ENCODE measurements at places on chromosomes 1 and 21.
A peak's percentile ranks its signal among the peaks of the same experiment; 100 is the strongest.

DNA sequence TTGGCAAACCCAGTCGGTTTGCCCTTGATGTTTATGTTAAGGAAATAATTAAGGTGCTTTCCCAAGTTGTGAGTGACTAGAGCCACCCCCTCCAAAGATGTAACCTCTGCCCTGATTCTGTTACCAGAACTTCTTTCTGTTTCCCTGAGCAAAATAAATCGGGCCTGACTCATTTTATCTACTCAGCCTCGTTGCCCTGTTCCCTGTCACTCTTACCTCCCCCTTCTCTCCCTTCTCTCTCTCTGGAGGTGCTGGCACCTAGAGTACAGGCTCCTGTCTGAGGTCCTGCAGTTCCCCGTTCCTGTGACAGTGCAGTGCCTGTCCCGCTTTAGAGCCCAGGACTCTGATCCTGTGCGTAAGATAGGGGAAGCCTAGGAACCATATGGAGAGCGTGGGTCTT is 35.4 kb downstream of the CXADR start:
- no peak for DNase-seq

DNA sequence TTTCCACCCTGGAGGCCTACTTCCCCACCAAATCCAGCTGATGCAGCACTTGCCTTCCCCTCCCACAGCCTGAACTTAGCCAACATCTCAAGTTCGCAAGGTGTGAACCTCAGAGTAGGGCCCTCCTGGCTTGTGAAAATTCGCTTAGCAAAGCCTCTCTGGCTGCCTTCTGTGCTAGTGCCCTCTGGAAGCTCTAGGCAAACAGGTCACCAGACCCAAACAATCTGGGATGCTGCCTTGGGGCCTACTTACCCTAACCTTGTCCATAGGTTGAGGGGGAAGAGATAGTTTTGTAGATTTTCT is 30.3 kb upstream of the TRABD2B start:
- no peak for DNase-seq

GRCh38 chr1:2981981-2982614 is 39.2 kb upstream of the ACTRT2 start:
- DNase-seq = no peak

GRCh38 chr21:32578107-32578691 is 7.1 kb downstream of the TCP10L start:
- DNase-seq = no peak

DNA sequence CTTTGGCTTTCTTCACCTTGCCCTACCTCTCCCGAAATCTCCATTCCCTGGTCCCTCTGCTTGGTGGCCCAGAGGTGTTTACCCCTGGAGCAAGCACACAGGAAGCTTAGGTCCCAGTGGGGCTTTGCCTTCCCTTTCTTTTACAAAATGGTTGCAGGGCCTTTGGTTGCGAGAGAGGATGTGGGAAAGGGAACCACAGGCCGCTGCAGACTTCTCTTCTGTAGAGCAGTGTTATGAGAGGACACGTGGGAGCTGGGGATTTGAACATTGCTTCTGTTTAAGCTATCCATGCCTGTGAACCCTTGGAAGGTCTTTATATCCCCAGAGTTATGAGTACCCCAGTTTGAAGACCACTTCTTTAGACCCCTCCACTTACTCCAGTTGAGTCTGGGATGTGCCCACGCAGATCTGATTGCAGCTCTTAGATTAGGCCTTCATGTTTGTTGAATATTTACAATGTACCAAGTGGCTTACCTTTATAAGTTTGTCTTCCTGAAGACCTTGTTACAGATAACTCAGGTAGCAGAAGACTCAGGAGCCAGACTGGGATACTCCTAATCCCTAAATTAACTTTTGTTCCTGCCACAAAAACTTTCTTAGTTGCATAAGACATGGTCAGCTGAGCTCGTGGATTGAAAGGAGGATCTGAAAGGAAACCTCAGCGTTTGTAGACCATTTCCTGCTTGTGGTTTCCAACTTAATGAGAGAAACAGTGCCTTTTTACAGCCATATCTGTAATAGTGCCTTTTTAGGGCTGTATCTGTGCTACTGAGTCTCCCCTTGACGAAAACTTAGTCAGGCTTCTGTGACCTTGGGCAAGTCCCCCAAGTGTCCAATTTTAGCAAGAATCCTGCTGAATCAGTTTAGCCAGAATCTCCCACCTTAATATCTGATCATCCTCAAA is 21.9 kb upstream of the IVNS1ABP start:
- DNase-seq = peak; percentile 57

DNA sequence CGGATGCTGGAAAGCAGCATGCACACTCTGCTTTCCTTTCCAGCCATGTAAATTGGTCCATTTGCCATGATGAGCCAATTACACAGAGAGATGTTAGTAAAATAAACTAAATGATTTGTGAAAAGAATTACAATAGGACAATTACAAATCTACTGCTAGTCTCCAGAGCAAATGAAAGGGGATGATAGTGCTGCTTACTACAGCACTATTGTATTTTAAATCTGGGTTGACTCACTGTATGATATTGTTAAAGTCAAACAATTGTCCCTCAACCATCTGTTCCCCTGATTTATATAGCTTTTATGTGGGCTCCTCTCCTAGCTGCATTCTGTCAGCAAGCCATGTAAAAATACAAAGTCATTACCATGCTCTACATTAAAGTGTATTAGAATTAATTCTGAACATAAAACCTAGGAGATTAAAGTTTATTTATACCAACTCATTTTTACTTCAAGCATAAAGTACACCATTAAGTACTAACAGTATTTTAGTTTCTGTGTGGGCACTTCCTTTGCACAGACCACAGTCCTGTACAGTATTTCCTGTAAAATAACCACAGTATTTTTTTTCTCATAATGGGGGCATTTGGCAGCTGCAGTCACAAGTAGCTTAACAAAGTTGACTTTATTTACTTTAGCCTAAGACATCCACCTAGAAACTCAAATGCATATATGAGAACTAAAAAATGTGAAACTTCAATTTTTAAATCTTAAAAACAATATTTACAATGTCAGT is 135.8 kb downstream of the VAV3 start:
- peak; percentile 82 for DNase-seq

- DNase-seq = no peak
Measured at GRCh38 chr1:77279929-77280328, 1.9 kb upstream of the AK5 start.

- DNase-seq = no peak
Measured at GRCh38 chr21:34613679-34614627, 960 bp downstream of the RCAN1 start.

DNA sequence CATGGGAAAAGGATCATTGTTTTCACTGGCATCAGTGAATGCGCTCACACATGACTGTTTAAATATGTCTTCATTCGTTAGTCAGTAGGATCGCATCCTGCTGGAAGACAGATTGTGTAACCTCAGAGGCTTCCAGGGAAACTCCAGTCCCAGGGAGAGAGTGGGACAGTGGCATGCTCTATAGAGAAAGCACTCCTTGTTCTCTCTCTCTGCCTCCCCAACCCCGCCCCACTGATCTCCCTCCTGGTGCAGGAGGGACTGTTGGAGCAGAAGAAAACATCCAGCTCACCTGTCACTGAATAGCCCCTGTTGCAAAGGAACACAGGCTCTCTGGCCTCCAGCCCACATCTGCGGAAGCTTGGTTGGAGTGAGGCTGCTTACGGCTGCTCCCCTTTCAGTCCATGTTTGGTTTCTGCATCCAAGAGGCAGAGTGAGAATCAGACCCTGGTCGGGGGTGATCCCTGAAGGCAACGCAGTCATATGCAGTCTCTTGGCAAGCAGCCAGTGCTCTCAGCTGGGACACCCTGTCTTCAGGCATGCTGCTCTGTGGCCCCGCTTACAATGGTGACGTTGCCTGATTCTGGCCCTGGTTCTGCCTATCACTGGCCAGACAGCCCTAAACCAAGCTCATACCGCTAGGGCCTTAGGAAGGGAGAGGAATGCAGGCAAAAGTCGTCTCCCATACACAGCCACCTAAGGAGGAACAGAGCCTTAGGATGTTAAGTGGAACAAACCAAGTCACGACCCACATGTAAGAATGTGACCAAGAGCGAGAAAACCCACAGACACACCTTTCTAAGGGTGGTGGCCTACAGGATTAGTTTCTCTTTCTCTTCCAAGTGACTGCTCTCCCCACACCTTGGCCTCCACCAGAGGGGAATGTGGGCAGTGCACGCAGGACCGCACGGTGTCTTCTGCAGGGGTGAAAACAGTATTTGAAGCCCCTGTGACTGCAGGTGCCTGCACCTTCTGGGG is 39.7 kb downstream of the BACE2 start:
- peak; percentile 6 for DNase-seq

DNA sequence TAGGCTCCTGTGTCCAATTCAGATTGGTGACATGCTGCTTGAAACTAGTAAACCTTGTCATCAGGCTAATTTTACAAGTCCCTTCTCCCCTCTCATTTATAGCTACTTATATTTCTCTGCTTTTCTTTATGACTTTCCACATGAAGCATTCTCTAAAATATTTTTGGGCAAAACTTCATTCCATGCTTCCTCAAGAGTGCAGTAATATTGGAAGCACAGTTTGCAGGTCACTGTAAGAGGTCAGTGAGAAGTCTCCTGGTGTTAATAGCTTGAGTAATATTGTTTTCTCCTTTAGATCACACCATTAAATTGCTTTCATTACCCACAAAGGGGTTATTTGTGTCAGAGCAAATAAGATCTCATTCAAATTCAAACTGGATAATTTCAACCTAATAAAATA is 46.6 kb downstream of the LPAR3 start:
- DNase-seq = no peak

DNA sequence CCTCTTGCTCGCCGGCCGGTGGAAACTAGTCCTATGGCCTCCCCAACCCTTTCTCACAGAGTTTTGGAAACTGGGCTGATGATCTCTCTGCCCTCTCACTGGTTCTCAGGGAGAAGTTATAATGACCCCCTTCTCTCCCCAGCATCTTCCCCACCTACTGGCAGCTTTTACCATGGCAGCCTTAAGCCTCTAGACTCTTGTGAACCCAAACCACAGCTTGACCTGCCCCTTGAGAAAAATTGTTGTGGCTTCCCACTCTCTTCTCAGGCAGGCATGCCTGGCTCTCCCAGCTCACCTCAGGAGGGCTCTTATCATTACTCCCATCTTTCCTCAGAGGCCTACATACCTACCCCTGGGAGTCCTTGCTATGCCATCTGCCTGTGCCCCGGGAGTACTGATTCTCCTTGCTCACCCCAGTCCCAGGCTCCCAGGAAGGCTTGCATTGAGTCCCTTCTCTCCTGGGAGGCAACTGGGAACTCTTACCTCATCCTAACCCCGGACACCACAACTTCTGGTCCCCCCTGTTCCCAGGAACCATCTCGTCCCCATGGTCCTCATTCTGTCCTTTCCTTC is 1.6 kb downstream of the NSUN4 start:
- DNase-seq = peak; percentile 55

- no peak for DNase-seq
Measured at GRCh38 chr1:58266242-58266641, 280.3 kb downstream of the OMA1 start.

DNA sequence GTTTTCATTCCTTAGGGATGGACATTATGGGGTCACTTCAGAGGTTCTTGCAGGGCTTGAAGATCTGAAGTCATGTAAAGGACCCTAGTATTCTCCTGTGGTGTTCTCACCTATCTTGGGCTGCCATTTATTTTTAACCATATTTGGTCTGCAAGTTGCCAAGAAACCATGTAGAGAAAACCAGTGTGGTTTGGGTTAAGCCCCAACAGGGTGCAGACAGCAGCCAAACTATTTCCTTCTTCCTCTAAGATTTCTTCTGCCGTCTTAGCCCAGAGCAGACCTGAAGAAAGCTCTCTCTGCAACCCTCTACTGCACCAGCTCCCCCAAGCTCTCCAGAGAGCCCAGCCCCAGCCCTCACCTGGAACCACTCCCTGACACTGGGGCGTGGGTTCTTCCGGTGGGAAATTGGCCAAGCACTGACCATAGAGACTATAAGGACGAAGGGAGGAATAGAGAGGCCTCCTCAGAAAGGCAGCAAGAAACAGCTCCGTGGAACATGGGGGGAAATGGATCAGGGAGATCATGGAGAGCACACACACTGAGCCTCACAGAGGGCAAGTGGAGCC is 136.6 kb downstream of the SYF2 start:
- DNase-seq = no peak

- peak; percentile 42 for DNase-seq
Measured at GRCh38 chr21:38815060-38815405, 9.3 kb downstream of the ETS2 start.

- DNase-seq = peak; percentile 89
Measured at GRCh38 chr1:36109041-36109679, 15.9 kb downstream of the COL8A2 start.

GRCh38 chr1:167799747-167800146 is 78.0 kb downstream of the MPZL1 start:
- DNase-seq = no peak

DNA sequence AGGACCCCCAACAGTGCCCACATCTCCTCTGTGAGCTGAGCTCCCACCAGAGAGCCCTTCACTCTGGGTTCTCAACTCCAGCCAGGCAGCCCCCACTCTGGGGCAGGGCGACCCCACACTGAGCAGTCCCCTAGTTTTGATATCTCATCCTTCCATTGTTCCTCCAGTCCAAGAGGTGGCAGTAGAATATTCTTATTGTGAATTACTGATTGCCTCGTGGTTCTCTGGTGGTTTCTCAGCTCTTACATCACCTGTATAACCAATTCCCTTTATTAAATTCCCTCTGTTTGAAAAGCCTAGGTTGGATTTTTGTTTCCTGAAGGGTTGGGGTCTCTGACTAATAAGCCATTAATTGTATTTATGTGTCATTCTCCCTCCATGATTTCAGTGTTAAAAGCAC is 407.5 kb downstream of the SETD4 start:
- no peak for DNase-seq

DNA sequence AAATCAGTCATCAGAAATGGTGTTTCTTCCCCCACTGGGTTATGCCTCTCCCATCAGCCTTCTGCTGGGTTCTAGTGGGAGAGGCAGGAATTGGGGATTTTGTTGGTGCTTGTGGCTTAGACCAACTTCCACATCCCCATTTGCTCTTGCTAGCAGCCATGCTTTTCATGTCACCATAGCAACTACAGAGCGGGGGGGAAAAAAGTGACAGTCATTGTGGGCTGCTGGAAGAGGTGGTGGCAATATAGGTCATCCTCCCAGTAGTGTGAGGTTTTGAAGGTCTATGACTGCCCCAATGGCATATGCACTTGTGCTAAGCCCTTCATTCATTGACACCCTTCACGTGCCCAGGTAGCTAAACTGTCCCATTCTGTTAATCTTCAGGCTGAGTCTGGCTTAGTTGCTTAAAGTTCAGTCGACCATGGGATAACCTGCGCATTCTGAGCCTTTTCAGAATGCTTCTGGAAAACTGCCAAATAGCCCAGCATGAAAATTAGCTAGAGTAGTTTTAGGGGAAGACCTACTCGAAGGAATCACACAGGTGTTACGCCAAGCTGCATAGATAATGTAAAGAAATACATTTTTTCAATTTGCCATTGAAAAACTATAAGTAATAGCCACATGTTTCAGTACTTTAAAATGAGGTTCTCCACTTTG is 53.7 kb upstream of the ZNF326 start:
- DNase-seq = no peak

DNA sequence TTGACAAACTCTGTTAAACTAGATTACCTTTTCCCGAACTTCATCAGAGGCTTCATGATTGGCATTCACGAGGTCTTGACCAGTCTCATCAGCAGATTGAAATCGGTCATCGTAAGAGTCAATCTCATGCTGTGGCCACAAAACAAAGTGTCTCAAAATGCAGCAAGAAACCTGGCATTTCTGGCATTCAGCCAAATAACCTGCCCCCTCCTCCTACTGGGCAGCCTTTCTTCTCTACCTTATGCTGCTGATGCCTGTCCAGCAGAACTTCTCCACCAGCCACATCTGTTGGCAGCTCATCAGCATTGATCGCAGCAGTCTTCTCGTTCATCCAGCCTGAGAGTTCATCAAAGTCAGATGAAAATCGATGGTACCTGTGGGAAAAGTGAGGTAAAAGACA is 12.2 kb downstream of the SPTA1 start:
- no peak for DNase-seq

- DNase-seq = no peak
Measured at GRCh38 chr1:109712321-109712864, 342 bp downstream of the GSTM5 start.
